ENCODE measurements at places on chromosomes 2 and 18. TPM values are rescaled to one million over a fixed set of nuclear protein-coding genes. Genes with fewer than 3 reads are reported as not detected.

ZDBF2 gene
- 15.2 TPM for total RNA-seq

OR6B2 gene
- total RNA-seq: not detected

DNA sequence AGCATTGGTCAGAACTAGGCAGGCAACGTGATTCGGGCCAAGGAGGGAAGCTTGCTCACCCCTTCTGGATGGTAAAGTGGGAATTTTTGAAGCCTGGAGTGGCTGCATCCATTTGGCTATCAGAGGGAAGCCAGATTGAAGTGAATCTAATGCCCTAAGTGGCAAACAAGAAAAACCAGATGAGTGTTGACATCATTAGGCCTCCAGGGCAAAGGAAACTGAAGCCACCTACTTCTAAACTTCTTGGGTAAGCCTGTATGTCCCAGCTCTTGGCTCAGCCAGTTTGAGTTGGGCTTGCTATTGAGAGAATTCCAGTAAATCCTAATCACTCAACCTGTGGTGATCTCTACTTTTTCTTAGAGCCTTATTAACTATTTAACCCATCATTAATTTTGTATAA is 20.9 kb downstream of the SOX11 start:
- ATAC-seq: no peak

- no peak for ATAC-seq
Measured at GRCh38 chr2:122366427-122366826, 611.0 kb downstream of the TSN start.

- no peak for ATAC-seq
Measured at GRCh38 chr2:145957929-145958328, 1438.0 kb upstream of the ZEB2 start.

DNA sequence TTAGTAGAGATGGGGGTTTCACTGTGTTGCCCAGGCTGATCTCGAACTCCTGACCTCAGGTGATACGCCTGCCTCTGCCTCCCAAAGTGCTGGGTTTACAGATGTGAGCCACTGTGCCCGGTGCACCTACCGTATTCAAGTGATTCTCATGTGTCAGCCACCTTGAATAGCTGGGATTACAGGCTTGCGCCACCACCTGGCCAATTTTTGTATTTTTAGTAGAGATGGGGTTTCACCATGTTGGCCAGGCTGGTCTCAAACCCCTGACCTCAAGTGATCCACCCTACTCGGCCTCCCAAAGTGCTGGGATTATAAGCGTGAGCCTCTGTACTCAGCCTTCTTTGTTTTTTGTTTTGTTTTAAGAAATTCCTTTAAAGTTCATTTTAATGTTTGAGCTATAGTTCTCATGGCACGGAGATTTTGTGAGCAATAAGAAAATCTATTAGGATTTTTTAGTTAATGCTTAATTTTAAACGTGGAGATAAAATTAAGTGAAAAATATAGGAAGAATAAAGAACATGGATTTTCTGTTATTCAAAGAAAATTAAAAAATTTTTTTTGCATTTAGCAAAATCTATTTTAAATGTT is 242.6 kb downstream of the PHLPP1 start:
- no peak for ATAC-seq

Measured in gastroesophageal sphincter (tissue), 4 donors.